Stimulated activated CD4-positive, alpha-beta T cell treated with anti-CD3 and anti-CD28 coated beads, Interleukin-15, amount 100 ng/mL, for 48 hours (primary cell): ENCODE measurements at places on chromosomes 6 and 20.
A peak's percentile ranks its signal among the peaks of the same experiment; 100 is the strongest.

DNA sequence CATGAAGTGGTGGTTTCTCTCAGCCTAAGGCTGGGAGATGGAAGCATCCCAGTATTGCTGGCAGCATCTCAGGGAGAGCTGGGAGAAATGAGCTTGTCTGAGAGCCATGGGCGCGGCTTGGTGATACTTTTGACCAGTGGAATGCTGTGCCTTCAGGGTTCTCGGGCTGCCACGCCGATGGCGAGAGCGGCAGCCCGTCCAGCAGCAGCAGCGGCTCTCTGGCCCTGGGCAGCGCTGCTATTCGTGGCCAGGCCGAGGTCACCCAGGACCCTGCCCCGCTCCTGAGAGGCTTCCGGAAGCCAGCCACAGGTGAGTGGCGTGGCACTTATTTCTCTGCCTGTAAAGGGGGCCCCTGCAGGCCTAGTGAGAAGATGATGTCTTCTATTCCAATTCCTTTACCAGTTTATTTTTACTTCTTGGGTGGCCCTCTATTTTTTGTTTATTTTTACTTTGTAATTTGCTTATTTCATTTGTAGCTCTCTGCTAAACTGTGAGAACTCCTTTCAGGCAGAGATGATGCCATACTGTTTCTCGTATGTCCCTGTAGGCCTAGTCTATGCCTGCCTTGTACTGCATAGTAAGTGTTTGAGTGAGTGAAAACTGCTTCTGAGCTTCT lies 71.7 kb downstream of the ASXL1 start:
- no peak for DNase-seq

GRCh38 chr6:64010010-64010409 lies 374.4 kb downstream of the PHF3 start:
- DNase-seq: no peak

DNA sequence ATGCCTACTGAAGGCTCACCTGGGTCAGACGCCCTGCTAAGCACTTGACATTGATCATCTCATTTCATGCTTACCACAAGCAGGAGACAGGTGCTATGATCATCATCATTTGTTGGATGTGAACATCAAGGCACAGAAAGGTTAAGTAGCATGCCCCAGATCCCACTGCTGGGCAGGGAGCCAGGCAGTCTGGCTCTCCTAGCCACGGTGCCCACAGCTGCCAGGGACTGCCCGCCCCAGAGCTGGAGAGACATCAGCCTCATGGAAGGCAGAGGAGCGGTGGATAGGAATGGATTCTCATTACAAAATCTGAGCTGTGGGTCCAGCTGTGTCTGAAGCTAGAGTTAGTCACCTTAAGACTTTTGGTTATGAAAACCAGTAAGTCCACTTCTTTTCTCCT lies 3.6 kb downstream of the SULF2 start:
- no peak for DNase-seq

GRCh38 chr20:42093542-42094440 lies 475.6 kb upstream of the CHD6 start:
- DNase-seq: no peak

DNA sequence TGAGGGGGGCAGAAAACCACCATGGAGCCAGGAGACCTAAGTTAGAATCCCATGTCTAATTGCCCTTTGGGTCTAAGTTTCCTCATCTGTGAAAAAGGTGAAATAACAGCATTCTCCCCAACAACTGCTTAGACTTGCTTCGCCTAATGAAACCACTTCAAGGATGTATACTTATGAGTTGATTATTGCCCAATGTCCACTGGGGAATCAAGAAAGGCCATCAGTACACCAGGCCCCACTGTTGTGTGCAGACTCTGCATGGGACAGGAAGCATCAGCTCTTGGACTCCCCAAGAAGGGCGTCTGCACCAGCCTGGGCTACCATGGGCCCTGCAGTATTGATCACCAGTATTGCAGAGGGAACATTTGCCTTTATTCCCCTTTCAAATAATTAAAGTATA lies 189.6 kb downstream of the MAFB start:
- DNase-seq: no peak

DNA sequence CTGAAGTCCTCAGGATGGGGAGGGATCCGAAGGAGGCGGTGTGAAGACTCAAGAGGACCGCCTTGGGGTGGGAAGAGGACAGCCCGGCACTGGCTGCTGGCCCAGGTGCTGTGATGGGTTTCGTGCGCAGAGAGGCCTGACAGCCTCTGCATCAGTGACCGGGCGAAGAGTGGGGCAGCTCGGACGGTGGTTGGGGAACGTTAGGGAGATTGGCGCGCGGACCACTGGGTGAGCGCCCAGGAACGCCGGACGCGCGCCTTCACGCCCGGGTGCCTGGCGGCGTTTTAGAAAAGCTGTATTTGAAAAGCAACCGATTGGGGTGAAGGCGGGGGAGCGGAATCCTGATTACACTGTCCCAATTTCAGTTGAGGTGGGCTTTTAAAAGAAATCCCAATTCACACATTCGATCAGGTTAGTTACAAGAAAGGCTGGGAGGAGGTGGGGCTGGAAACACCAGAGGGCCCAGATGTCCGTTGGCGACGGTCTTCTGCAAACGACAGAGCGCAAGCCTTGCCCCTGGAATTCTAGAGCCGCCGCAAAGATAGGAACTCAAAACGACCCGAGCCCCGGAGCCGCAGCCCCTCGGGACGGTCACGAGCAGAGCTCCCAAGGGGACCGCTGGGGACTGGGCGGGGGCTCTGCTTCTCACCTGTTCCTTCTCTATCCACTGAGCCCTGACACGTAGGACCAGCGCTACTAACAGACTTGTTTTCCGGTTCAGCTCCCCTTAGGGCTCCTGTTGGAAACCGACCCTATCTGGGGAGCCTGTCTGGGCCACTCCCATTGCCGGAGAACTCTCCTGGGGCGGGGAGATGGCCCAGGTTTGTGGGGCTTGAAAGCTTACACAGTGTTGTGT lies 8.5 kb upstream of the TRIM40 start:
- no peak for DNase-seq

- DNase-seq: no peak
Observed at GRCh38 chr6:62980093-62980492, 231.2 kb upstream of the FKBP1C start.

- peak; percentile 74 for DNase-seq
Observed at GRCh38 chr6:11732036-11732631, 46.5 kb downstream of the ADTRP start.

DNA sequence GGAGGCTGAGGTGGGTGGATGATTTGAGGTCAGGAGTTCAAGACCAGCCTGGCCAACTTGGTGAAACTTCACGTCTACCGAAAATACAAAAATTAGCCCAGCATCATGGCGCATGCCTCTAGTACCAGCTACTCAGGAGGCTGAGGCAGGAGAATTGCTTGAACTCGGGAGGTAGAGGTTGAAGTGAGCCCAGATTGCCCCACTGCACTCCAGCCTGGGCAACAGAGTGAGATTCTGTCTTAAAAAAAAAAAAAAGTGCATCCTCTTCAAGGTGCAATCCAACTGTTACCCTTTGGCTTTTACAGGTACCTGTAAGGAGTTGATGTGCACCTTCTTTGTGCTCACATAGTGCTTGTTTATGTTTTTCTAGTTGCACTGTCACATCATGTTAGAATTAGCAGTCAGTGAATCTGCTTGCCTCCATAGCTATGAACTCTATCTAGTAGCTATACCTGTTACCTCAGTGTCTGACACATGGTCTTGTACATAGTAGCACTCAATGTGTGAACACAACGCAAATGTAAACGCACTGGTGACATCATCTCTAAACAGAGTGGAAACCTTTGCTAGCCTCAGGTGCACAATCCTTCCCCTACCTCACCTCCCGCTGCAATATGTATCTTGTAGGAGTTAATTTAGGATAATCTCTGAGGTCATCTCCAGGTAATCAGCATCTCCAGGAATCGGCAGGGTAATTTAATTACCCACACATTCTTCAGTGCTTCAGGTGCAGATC lies 9.7 kb downstream of the MSH5 start:
- DNase-seq: no peak

DNA sequence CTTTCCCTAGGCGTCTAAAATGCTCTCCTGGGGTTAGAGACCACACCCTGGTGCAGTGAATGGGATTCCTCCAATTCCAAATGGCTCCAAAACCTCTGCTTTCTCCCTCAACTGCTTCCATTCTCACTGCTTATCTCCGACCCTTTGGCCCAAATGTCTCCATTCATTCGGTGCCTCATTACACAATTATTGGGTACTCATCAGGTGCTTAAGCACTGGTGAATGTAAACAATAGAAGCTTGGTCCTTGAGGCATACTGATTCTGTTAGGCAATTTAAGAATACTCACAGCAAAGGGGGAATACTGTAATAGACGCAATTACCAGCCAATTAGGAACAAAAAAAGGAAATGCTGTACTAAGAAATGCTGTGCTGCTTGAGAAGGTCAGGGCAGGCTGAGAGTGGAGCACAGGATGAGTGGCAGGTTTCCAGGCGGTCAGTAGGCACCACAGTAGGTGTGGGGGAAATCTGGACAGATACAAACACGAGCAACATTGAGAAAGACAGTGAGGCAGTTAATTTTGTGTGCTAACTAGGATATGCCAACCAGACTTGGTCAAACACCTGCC lies 23.0 kb downstream of the GMDS start:
- no peak for DNase-seq

- DNase-seq: no peak
Observed at GRCh38 chr6:23106951-23107350, 537.6 kb downstream of the HDGFL1 start.

- DNase-seq: no peak
Observed at GRCh38 chr20:51449498-51450220, 92.9 kb downstream of the NFATC2 start.
